ENCODE measurements at places on chromosomes 12 and 14.

DNA sequence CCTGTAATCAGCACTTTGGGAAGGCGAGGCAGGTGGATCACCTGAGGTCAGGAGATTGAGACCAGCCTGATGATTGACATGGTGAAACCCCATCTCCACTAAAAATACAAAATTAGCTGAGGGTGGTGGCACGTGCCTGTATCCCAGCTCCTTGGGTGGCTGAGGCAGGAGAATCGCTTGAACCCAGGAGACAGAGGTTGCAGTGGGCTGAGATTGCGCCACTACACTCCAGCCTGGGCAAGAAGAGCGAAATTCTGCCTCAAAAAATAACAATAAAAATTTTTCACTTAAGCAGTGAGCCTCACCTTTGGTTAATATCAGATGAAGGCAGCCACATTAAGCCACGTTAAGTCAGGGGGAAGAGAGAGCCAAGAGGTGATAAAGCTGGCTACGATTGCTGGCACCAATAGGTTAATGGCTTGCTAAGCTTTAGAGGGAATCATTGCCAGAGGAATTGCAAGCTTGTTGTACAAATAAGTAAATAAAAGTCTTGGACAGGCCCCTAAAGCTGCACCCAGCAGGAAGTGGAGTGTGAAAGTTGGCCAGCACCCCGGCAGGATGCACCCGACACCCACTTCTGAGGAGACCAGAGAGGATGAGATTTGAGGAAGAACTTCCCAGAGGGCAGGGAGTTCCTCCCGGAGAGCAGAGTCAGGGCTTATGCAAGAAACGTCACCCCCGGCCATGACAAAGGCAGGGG is 41.3 kb upstream of the TESC start:
- no peak for DNase-seq

GRCh38 chr12:93047118-93047517 is 118.0 kb upstream of the EEA1 start:
- no peak for DNase-seq

DNA sequence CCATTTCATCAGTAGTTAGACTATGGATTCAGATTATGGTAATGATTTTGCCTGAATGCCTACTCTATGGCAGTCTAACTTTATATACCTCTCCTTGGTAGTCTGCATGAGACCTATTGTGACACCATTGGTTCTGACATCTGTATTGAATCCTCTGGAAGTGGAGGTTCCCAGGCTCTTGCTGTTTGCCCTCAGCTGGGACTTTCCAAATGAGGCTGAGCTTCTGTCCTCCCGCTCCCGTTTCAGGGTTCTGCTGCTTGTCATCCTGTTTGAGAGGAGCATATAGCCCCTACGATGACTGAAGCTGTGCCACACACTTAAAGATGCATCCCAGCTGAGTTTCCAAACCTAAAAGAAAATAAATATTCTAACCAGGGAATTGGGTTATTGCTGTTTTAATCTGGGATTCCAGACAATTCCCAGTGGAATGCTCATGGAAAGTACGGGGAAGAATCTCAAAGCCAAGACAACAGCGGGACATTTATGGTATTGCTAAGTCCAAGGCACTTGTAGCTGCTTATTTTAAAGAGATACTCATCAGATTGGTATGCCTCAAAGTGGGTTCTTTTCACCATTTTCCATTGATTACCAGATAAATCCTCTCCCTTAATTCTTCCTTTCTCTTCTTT is 105.9 kb downstream of the ETV6 start:
- no peak for DNase-seq

DNA sequence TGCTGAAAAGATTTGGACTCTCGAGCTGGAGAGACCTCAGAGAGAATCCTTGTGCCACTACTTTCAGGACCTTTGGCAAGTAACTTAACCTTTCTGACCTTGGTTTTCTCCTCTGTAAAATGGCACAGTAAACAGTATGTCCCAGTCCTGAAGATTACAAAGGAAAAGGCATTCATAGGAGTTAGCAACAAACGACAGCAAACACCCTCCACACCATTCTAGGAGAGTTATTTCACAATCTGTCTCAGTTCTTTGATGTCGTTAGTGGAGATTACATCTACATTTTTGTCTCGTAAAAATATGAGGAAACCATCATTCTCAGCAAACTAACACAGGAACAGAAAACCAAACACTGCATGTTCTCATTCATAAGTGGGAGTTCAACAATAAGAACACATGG is 205.7 kb downstream of the ITPR2 start:
- no peak for DNase-seq

- DNase-seq, result no peak
Observed at GRCh38 chr12:79891506-79892162, 43.3 kb downstream of the PPP1R12A start.

GRCh38 chr12:29844667-29845066 is 60.9 kb upstream of the TMTC1 start:
- DNase-seq, result no peak

DNA sequence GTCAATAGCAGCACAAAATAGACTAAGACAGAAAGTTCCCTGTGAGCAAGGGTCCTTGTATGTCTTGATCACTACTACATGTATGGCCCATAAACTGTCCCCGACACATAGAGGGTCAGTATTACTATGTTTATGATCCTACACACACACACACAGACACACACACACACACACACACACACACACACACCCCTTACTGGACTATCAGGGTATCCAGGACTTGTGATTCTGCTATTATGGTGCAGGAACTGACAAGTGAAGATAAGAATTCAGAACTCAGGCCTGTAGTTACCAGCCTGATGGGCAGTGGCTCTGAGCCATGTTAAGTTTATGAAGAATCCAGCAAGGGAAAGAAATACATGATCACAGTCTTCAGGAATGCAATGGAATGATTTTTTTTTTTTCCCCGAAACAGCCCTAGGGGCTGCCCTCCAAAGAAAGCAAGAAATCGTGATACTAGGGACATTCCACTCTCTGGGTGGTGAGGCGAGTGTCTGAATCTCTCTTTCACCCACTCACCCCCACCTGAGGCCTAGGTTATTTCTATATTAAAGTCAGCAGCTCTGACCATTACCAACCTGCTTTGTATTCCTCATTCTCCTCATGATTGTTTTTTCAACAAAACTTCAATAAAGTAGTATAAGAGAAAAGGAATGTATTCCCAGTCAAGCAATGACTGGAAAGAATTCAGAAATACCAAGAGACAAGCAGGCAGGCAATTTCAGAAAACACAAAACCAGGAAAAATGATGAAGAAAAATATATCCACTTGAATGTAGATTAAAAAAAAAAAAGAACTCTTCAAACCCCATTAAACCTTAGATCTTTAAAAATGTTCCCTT is 105.8 kb downstream of the AVPR1A start:
- DNase-seq, result peak; percentile 14

DNA sequence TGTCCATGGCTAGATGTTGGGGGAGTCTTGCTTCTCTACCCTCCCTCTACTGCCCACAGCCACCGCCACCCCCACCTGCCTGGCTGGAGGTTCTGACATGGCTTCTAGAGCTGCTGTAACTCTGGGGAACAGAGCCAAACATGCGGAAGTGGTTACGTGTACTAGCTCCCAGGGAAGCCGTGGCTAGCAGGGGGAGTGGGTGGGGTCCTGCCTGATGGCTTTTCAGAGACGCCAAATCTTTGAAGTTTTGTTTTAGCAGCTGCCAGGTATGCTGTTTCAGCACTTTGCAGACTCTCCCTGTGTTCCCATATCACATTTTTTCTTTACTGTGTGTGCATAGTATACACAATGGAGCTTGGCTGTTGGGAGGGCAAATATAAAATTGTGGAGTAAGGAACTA is 150.3 kb downstream of the TGFB3 start:
- peak; percentile 70 for DNase-seq

DNA sequence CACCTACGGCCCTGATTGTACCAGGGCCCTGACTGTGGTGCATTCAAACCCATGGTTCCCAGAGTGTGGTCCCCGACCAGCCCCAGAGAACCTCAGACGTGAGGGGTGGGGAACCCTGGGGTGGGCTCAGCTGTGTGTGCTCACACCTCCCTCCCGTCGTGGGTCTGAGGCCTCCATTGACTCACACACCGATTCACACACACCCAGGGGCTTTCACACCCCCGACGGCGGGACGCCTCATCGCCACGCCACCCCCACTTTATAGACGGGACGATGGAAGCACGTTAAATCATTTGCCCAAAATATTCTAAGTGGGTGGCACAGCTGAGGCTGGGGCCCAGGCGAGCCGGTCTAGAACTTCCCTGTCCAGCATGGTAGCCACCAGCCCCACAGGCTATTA is 3.4 kb upstream of the FBRSL1 start:
- DNase-seq, result no peak

DNA sequence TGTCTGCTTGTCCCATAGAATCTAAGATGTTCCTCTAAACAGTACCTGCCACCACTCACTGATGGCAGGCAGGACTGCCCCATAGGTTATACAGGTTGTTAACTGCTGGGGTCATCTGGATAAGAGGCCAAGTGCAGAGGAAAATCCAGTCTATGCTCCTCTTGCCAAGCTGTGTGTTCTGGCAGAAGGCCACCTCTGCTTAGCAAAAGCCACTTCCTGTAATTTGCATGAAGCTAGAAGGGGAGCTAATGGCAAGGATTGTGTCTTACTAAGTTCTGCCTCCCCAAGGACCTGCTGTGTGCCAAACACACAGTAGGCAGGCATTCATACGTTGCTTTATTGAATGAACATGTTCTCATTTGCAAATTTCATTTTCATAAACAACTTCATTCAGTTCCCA is 445.4 kb downstream of the BCL11B start:
- DNase-seq, result no peak

DNA sequence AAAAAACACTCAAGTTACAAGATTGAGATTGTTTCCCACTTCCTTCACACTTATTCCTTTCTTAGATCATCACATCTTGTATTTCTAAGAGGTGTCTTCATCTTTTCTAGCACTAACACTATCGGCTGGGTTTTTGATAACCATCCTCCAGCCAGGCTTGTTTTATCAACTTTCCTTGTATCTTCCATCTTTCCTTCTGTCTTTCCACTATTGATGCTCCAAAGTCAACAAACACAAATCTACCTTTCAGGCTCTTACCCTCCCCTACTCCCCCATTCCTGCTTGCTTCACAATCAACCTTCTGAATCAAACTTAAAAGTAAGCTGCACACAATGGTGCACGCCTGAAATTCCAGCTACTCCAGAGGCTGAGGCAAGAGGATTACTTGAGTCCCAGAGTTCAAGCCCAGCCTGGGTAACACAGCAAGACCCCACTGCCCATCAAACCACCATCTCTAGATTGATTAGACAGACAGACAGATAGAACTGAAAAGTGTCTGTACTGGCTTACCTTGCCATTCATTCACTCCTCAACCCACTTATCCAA is 12.9 kb downstream of the MED13L start:
- no peak for DNase-seq

GRCh38 chr12:30847259-30847658 is 79.3 kb upstream of the TSPAN11 start:
- peak; percentile 79 for DNase-seq

DNA sequence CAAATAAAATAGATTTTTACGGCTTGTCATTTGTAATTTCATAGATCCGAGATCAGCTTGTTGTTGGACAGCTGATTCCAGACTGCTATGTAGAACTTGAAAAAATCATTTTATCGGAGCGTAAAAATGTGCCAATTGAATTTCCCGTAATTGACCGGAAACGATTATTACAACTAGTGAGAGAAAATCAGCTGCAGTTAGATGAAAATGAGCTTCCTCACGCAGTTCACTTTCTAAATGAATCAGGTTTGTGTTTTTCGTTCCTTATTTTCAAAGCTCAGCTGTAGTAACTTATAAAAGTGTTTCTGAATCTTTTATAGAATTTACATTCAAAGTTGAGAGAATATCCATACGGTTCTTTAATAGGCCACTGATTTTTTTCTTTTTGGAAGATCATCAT is 89.1 kb downstream of the LRRK2 start:
- DNase-seq, result no peak

- no peak for DNase-seq
Observed at GRCh38 chr12:25926536-25926935, 31.9 kb upstream of the RASSF8 start.

- DNase-seq, result no peak
Observed at GRCh38 chr14:56632195-56632594, 52.6 kb downstream of the TMEM260 start.

DNA sequence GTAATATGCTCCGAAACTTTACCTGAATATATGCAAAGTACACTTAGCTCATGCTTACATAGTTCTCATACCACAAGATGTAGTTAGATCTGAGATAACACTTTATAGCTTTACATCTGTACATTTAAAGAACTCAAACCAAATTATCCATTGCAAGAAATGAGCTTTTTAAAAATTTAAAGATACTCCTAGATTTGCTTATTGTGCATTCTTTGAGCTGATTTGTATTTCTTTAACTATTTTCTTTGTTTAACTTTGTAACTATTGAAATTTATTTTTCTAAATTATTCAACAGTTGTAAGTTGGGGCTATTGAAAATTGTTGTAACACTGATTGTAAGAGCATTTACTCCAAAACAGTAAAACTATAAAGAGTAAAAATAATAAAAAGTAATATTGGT is 340.2 kb upstream of the NOVA1 start:
- no peak for DNase-seq

DNA sequence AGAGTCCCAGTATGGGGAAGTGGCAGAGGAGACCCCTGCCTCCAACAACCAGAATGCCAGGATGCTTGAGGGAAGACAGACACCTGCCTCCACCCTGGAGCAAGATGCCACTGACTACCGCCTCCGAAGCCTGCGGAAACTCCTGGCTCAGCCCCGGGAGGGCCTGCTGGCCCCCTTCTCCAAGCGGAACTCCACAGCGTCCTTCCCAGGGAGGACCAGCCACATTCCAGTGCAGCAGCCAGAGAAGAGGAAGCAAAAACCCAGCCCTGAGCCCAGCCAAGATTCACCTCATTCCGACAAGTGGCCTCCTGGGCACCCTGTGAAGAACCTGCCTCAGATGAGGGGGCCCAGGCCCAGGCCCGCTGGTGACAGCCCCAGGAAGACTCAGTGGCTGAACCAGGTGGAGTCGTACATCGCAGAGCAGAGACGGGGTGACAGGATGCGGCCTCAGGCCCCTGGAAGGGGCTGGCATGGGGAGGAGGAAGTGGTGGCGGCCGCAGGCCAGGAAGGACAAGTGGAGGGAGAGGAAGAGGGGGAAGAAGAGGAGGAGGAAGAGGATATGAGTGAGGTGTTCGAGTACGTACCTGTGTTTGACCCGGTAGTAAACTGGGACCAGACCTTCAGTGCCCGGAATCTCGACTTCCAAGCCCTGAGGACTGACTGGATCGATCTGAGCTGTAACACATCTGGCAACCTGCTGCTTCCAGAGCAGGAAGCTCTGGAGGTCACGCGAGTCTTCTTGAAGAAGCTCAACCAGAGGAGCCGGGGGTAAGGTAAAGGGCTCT is 93.7 kb downstream of the B4GALNT3 start:
- DNase-seq, result no peak

DNA sequence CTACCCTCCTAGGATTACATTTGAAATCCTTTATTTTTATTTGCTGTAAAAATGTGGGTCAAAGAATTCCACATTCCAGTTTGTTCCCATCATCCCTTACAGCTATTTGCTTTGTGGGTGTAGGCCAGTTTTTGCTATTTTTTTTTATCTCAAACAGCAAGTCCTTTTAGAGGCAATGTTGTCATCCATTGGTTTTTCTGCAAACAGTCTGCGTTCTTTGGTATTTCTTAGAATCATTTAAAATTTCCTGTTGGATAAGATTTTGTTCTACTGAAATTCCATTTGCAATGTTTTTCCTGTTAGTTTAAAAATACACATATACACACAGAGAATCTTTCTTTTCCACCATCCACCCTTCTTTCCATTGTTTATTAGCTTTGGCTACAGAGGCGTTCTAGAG is 53.3 kb upstream of the STK38L start:
- peak; percentile 11 for DNase-seq

- DNase-seq, result no peak
Observed at GRCh38 chr12:57384478-57384877, 46.4 kb downstream of the R3HDM2 start.

All from eye (tissue), 1 donor.